Activated CD4-positive, alpha-beta memory T cell treated with anti-CD3 and anti-CD28 coated beads for 36 hours (primary cell): ENCODE measurements at places on chromosomes 2 and 18.
A peak's percentile ranks its signal among the peaks of the same experiment; 100 is the strongest.

DNA sequence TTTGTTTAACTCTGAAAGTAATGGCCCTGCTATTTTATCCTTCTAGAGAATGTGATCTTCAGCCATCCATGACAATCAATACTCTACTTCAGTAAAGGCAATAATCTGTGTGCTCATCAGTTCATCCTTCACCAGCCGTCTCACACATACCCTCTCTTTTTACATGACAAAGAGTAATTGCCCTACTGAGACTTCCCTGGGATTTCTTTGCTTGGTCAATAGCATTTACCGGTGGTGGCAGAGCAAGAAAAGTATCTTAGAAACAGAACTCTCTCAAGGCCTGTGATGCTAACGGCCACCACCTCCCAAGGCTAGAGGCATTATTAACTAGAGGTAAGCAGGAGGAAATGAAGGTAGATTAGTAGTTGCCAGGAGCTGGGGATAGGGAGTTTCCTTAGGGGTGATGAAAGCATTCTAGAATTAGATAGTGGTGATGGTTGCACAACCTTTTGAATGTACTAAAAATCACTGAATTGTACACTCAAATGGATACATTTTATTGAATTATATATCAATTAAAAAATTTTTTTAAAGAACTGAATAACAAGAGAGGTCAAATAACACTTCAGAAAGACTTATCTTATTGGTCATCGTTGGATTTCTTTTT is 57.9 kb upstream of the EPC2 start:
- no peaks in the 10 kb centered on the region for H3K4me1 ChIP-seq
- DNase-seq: no peak
- no peaks in the 10 kb centered on the region for H3K36me3 ChIP-seq
- H3K4me3 ChIP-seq: no peak overlapping the region
- no peak overlapping the region for H3K27ac ChIP-seq

- no peak overlapping the region for H3K4me3 ChIP-seq
- peaks cover 20% of the 10 kb centered on the region for H3K27me3 ChIP-seq
- DNase-seq: no peak
- H3K36me3 ChIP-seq: no peaks in the 10 kb centered on the region
Measured at GRCh38 chr2:95569170-95569569, 22.6 kb upstream of the TRIM43 start.

DNA sequence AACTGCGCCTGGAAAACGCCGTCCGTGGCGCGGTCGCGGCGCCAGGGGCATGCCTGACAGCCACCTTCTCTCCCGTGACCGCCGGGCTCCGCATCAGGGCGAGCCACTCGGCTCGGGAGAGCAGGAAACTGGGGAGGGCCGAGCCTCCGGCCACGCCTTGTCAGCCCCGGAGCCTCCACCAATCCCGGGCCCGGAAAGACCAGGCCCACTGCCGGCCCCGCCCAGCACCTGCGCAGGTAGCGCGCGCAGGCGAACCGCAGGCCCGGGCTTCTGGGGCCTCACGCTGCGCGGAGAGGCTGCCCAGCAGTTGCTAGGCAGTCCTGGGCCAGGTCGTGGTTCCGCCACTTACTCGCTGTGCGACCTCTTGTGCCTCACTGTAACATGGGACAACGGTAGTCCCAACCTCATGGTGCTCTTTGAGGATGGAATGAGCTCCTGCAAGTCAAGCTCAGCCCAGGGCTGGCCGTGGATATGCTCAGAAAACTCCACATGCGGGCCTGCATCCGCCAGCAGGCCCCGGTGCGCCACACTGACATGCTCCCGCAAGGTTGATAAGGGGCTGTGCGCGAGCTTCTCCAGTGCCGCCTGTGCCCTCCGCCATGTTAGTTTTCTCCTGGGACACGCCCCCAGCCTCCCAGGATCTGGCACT is 97.1 kb downstream of the INHBB start:
- peak; percentile 53 for DNase-seq
- peaks cover 45% of the 10 kb centered on the region for H3K27me3 ChIP-seq

DNA sequence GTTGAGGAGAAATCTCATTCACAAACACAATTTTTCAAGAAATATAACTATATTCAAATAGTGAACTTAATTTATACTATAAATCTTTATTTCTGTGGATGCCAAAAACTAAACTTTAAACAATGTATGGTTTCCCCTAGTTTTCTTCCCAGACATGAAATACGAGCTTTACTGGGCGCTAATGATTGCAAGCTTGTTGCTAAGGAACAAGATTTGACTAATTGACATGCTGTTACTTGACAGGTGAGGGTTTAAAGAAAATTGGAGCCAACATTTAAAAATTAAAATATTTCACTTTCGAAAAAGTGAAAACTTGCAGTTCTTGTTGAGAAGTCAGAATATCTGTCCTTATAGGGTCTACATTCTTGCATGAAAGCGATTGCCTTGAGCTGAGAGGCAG is 381.0 kb downstream of the MEIS1 start:
- H3K27me3 ChIP-seq: no peaks in the 10 kb centered on the region
- no peak overlapping the region for H3K27ac ChIP-seq
- H3K4me1 ChIP-seq: no peaks in the 10 kb centered on the region
- no peak for DNase-seq
- no peak overlapping the region for H3K4me3 ChIP-seq
- no peaks in the 10 kb centered on the region for H3K36me3 ChIP-seq

GRCh38 chr2:213089438-213089837 is 62.0 kb downstream of the IKZF2 start:
- H3K36me3 ChIP-seq: no peaks in the 10 kb centered on the region
- H3K4me1 ChIP-seq: peaks cover 1% of the 10 kb centered on the region
- H3K27me3 ChIP-seq: no peaks in the 10 kb centered on the region
- H3K4me3 ChIP-seq: no peak overlapping the region
- no peak for DNase-seq

DNA sequence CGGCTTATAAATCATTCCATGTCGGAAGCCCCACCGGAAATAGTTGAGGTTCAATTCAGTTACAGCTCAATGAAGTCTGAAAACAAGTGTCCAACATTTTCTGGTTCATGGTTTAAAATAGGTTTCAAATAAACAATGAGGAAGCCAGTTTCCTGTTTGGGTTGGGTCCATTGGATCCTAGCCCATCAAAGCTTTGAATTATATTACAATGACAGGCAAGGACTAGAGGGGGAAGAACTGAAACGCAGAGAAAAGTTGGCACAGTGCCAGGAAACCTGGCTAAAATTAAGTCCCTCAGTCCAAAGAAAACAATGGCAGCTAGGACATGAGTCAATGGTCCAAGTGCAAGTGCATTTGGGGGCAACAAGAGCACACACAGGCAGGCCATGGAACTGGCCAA is 32.0 kb downstream of the SLC14A1 start:
- no peak overlapping the region for H3K27ac ChIP-seq
- no peaks in the 10 kb centered on the region for H3K4me1 ChIP-seq
- no peaks in the 10 kb centered on the region for H3K36me3 ChIP-seq
- DNase-seq: no peak
- H3K4me3 ChIP-seq: no peak overlapping the region

DNA sequence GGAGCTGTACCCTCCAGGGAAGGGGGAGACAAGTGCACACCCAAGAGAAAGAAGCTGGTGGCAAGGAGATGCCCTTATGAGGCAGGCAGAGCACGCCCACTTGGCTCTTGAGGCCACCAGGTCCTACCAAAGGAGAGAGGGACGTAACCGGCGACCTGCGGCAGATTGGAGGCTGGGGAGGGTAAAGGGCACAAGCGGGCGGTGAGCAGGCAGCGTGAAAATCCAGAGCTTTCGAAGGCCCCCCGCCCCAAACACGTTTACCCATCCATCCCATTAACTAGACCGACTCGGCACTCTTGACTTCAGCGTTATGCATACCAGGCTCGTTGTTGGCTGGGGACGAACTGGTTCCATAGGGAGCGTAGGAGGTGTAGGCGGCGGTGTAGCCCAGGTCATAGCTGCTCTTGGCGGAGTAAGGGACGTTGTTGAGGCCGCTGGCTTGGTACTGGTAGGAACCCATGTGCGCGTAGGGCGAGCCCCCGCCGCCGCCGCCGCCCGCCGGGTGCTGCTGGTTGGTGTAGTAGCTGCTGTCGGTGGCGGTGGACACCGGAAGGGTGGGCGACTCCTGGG is 794 bp downstream of the DLX2 start:
- peak overlapping the region; percentile 71 for H3K4me3 ChIP-seq
- H3K4me1 ChIP-seq: peaks cover 54% of the 10 kb centered on the region
- no peak overlapping the region for H3K27ac ChIP-seq
- H3K36me3 ChIP-seq: no peaks in the 10 kb centered on the region

DNA sequence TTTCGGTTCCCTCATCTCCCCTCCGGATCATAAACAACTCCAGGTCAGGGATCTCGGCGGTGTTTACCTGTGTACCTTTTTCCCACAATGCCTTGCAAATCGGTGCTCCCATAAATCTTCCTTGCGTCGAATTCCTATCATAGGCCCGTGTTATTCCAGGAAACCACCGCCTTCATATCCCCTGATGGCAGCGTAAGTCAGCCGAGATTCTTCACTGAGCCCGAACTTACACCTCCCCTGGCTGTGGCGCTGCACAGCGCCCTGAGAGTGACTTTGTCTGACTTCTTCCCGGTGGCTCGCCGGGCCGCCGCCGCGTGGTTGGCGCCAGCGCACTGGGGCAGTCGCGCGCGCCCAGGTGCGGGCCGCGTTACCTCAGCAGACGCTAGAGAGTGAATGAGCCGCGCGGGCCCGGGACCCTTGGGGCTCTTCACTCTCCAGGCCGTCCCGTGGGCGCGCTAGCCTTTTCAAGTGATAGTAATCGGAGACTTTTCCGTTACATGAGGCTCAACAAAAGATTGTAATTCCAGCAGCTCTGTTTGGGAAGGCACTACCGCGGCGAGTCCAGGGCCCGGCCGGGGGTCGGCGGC is 101.6 kb downstream of the SPTBN1 start:
- H3K27me3 ChIP-seq: no peaks in the 10 kb centered on the region
- H3K4me1 ChIP-seq: peaks cover 35% of the 10 kb centered on the region
- peak overlapping the region; percentile 63 for H3K27ac ChIP-seq
- H3K36me3 ChIP-seq: peaks cover 14% of the 10 kb centered on the region
- H3K4me3 ChIP-seq: peak overlapping the region; percentile 69

GRCh38 chr2:232871835-232872736 is 2.0 kb downstream of the SNORC start:
- no peak overlapping the region for H3K4me3 ChIP-seq
- H3K4me1 ChIP-seq: peaks cover 5% of the 10 kb centered on the region
- peak; percentile 6 for DNase-seq
- H3K36me3 ChIP-seq: no peaks in the 10 kb centered on the region

- no peaks in the 10 kb centered on the region for H3K27me3 ChIP-seq
- H3K36me3 ChIP-seq: no peaks in the 10 kb centered on the region
- H3K4me3 ChIP-seq: no peak overlapping the region
- no peak for DNase-seq
Measured at GRCh38 chr2:55887901-55888624, 35.5 kb downstream of the EFEMP1 start.

- no peaks in the 10 kb centered on the region for H3K36me3 ChIP-seq
- H3K27ac ChIP-seq: no peak overlapping the region
- no peak for DNase-seq
- H3K4me1 ChIP-seq: no peaks in the 10 kb centered on the region
- H3K4me3 ChIP-seq: no peak overlapping the region
Measured at GRCh38 chr2:192267484-192267883, 72.8 kb upstream of the TMEFF2 start.

DNA sequence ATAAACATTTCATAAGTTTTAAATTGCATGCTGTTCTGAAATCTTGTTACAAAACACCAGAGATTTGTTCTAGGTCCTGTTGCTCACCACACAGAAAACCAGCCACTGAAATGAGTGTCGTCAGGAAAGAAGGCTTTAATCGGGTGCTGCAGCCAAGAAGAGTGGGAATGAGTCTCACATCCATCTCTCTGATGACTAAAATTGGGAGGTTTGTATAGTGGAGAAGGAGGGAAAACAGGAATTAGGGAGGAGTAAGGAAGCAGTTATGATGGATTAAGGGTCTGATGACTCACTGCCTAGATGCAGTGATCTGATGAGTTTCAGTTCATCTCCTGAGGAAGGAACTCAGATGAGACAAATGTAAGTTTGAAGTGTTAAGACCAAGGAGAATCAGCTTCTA is 42.1 kb upstream of the GPR39 start:
- no peak for DNase-seq
- no peaks in the 10 kb centered on the region for H3K36me3 ChIP-seq
- H3K27ac ChIP-seq: no peak overlapping the region
- no peaks in the 10 kb centered on the region for H3K27me3 ChIP-seq
- H3K4me1 ChIP-seq: no peaks in the 10 kb centered on the region
- no peak overlapping the region for H3K4me3 ChIP-seq

- peaks cover 3% of the 10 kb centered on the region for H3K27me3 ChIP-seq
- H3K4me1 ChIP-seq: peaks cover 25% of the 10 kb centered on the region
- H3K4me3 ChIP-seq: no peak overlapping the region
- peak overlapping the region; percentile 88 for H3K27ac ChIP-seq
- no peaks in the 10 kb centered on the region for H3K36me3 ChIP-seq
Measured at GRCh38 chr18:44887227-44887631, 206.5 kb downstream of the SETBP1 start.

GRCh38 chr2:185862657-185863398 is 124.2 kb downstream of the FSIP2 start:
- no peak overlapping the region for H3K4me3 ChIP-seq
- H3K27ac ChIP-seq: no peak overlapping the region
- DNase-seq: no peak
- H3K36me3 ChIP-seq: no peaks in the 10 kb centered on the region

DNA sequence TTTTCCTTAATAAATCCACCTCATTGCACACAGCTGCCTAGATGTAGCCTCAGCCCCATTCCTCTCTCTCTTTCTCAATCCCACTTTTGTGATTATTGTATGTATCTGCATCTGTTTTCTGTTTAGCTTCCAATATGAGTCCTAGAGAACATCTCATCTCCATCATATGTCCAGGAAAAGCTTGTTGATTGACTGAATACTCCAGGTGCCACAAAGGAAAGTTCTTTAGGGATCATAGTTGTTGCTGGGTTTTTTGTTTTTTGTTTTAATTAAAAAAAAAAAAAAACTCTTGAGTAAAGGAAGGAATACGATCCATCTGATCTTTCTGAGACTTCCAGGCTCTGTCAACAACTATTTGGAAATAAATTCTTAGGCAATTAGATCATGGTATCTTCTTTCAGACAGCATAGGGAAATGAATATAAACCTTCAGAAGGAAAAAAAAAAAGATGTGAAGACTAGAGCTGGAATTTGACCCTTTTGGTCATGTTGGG is 42.5 kb downstream of the KIAA2012 start:
- no peak overlapping the region for H3K4me3 ChIP-seq
- no peaks in the 10 kb centered on the region for H3K36me3 ChIP-seq
- H3K4me1 ChIP-seq: no peaks in the 10 kb centered on the region
- H3K27ac ChIP-seq: no peak overlapping the region
- peaks cover 19% of the 10 kb centered on the region for H3K27me3 ChIP-seq

DNA sequence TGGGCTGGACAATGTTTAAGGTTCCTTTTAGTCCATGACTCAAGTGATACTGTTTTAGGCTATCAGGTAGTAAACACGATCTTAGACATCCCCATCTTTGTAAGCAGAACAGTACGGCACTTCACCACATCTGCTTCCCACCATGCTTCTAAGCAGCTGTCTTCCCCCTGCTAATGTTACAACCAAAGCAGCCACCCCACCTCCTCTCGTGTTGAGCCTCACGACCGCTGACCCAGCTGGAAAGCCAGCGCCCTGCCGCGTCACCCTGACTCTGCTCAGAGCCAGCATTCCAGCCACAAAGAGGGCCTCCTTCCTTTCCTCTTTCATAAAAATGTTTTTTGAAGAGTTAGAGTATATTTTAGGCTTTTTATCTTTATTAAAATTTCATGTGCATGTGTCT is 9.4 kb downstream of the MTERF4 start:
- H3K36me3 ChIP-seq: peaks cover 64% of the 10 kb centered on the region
- H3K27ac ChIP-seq: peak overlapping the region; percentile 32
- peak; percentile 3 for DNase-seq
- no peak overlapping the region for H3K4me3 ChIP-seq

GRCh38 chr2:10030311-10030736 is 13.0 kb upstream of the KLF11 start:
- peaks cover 27% of the 10 kb centered on the region for H3K4me1 ChIP-seq
- H3K36me3 ChIP-seq: no peaks in the 10 kb centered on the region
- H3K4me3 ChIP-seq: no peak overlapping the region
- no peak overlapping the region for H3K27ac ChIP-seq
